ENCODE measurements at places on chromosomes 6 and 20.

DNA sequence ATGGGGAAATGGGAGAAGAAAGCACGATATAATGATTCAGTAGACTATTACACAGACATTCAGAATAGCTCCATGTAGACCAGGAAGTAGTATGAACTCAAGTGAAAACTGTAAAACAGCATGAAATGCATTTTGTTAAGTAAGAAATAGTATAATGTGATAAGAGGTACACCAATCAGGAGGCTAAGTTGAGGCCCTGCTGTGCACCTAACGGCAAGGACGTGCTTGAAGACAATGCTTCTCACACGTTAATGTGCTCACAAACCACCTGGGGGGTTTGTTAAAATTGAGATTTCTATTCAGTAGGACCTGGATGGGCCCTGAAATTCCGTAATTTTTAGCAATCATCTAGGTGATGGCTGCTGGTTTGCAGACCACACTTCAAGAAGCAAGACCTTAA, 178.9 kb upstream of the SULF2 start:
- no peak for DNase-seq

DNA sequence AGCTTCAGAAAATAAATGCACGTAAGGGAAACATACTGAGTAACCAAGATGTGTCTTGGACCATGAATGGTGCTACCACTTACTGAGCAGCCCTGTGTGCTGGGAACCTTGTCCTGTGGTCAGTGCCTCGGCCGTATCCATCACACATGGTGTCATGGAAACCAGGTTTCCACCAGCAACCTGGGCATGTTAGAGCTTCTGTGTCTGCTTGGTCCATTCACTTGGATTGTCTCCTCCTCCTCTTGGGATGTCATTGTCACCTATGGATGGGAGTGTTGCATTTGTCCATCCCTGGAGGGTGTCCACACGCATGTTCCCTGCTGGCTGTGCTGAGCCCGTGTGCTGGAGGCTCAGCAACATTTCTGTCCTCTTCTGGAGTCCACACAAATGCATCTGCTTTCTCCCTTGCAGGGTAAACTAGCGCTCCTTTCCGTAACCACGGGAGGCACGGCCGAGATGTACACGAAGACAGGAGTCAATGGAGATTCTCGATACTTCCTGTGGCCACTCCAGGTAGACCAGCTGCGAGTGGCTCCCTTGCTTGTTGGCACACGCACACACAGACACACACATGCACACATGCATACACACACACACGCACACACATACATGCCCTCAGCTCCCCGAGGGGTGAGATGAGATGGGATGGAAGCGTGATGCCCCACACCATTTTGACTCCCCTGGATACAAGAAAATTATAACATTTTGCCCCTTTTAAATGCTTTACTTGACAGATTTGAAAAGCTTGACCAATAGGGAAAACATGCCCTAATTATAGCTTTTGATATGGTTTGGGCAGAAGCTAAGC, 17.0 kb downstream of the NQO2 start:
- no peak for DNase-seq

DNA sequence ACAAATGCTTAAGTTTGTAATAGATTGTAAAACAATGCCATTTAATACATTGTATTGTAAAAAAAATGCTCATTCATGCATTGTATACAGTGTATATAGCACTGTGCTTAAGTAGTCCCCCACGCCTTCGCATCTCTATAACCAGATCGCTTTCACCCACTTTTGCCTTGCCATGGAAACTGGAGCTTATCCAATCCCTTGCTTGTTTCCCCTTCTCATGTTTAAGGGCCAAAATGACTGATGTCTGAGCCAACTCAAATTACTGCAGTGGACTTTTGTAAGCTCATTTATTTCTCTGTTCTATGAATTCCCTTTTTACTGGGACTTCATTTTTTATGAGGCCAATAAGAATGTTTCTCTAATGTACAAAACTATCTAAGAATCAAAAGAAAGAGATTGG, 730.9 kb upstream of the GJE1 start:
- no peak for DNase-seq

DNA sequence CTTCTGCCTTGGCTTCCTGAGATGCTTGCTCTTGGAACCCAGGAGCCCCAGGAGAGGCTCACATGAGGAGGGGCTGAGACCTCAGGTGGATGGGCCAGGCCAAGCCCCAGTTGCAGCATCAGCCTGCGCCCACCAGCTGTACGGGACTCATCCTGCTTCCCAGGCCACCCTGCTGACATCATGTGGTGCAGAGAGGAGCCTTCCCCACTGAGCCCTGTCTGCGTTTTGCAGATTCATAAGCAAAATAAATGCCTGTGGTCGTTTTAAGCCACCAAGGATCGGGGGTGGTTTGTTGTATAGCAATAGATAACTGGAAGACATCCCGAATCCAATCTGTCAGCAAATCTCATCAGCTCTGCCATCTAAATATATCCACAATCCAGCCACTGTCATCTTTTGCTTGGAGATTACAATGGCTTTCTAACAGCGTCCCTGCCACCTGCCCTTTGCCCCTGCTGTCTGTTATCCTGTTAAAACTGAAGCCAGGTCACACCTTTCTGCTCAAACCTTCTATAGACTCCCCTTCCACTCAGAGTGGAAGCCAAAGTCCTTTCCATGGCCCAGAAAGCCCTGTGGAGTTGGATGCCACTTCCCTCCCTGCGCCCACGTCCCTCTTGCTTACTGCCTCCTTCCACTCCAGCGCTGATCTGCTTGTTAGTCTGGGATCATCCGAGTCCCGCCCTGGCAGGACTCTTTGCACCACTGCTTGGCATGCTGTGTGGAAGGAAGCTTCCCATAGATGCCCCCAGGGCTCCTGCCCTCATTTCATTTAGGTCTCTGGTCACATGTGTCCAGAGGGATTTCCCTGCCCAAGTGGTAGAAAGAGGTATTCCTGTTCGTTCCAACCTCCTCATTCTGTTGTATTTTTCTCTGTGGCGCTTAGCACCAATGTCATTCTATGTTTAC, 24.0 kb upstream of the MLN start:
- DNase-seq: no peak

DNA sequence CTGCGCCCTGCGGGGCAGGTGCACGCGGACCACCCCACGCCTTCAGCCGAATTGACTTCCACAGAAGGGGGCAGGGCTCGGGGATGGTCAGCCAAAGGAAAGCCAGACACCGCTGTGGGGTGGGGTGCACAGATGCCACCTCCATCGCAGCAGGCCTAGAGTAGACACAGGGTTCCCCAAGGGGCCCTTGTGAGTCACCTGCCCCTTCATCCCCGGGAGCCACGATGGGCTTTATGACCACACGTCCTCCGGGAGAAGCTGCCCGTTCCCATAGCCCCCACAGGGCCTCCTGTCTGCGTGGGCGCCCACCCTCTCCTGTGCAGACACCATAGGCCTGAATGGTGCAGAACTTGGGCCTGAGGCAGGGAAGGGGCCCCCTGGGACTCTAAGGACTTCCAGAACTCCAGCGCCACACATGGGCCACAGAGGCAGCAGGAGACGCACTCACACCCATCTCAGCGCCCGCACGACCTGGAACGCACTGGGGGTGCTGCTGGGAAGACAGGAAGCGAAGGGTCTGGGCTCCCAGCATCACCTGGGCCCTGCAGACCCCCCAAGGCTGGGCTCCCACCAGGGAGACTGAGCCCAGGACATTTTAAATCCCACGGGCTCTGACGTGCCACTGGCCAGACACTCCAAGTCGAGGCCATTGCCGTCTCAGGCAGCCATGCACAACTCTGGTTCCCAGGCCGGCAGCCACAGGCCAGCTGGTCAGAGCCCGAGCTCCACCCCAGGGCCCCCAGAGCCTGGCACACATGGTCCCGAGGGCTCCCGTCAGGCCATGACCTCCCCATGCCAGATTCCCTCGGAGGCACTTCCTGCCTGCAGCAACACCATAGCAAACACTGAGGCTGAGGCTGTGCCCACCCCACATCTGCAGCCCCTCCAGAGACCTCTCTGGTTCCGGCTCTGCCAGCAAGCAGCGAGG, 134.2 kb downstream of the DLL1 start:
- DNase-seq: no peak

DNA sequence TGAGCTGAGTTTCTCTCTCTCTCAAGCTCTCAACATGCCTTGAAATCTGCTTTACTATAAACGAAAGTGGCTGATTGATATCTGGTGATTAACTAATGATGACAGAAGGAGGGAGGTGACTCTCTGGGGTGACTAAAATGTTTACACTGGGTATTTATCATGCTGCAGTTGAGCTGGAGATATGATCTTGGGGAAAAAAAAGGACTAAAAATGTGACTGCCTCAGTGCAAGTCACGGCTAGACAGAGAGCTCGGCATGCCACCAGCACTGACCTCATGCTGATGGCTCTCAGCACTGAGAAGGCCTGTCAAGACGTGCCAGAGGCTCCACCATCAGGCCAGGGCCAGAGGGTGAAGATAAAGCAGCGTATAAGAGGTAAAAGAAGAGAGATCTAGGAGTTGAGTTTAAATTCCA, 103.1 kb upstream of the SPACA1 start:
- DNase-seq: no peak

GRCh38 chr20:12019715-12020114, 102.0 kb downstream of the BTBD3 start:
- DNase-seq: no peak

GRCh38 chr6:125679128-125679527, 70.3 kb upstream of the HEY2 start:
- no peak for DNase-seq

GRCh38 chr20:58651946-58652605, 993 bp downstream of the STX16 start:
- DNase-seq: peak; percentile 96

DNA sequence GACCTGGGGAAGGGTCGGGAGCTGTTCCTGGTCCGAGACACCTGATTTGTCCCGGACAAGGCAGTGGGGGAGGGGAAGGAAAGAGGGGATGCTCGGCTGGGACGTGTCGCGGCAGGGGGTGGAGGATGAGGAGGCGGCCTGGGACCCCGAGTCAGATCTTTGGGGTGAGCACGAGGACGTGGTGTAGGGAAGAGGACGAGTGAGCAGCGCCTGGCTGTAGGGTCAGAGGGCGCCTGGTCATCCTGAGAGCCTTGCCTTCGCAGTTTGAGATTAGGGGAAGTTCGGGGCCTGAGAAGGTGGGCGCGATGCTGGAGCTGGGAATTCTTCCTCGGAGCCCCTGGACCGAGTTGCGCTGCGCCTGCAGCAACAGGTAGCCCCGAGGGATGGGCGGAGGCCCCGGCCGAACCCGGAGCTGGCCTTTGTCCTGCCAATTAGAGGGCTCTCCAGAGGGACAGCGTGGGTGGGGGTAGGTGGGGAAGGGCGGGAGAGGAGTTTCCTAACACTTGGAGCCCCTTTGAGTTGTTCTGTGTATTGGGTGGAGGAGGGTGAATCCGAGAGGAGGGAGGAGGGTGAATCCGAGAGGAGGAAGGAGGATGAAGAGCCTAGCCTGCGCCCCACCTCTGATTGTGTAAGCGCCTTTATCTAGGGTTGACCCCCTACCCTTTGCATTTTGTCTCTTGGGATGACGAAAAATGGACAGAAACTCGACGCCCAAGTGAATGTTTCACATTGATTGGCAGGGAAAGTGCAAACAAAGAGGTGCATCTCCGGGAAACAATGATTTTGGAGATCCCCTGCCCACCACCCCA, 72.0 kb downstream of the SOX4 start:
- DNase-seq: no peak

GRCh38 chr6:28789553-28790083, 134.2 kb downstream of the TRIM27 start:
- peak; percentile 44 for DNase-seq

DNA sequence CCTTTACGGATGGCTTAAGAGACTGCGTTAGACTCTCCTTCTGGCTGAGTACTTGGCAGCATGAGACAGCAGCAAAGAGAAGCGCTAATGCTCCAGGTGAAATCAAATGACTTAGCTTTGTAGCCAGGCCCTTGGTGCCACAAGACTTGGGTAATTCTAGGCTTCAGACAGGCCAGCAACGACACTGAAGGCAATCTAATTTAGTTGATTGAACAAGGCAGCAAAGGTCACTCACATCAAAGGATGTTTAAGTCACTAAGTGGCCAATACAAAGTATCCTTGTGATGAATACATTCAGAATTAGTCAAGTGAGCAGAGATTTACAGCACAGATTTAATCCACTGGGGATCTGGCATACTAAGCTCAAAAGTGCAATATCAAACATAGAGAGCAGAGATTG, 113.2 kb downstream of the FAM83B start:
- no peak for DNase-seq

GRCh38 chr20:1326031-1326930, 2.7 kb downstream of the SDCBP2 start:
- peak; percentile 39 for DNase-seq

DNA sequence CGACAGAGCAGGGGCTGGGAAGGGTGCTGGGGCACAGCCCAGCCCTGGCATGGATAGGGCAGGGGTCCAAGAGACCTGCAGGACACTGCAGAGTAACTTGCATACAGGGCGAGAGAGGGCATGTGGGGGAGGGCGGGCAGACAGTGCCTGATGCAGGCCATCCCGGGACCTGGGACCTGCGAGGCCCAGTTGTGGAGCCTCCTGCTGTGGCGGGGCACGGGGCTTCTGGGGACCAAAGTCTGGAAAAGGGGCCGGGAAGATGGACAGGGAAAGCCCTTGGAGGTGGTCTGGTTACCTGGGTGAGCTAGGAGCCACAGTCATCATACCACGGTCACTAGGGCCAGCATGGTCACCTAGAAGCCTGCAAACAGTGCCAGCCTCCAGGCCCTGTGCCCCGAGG, 412 bp upstream of the TUBB1 start:
- no peak for DNase-seq

- no peak for DNase-seq
Measured at GRCh38 chr6:131963063-131963462, 11.9 kb upstream of the CCN2 start.

GRCh38 chr20:7540923-7541322, 399.3 kb downstream of the HAO1 start:
- DNase-seq: no peak

DNA sequence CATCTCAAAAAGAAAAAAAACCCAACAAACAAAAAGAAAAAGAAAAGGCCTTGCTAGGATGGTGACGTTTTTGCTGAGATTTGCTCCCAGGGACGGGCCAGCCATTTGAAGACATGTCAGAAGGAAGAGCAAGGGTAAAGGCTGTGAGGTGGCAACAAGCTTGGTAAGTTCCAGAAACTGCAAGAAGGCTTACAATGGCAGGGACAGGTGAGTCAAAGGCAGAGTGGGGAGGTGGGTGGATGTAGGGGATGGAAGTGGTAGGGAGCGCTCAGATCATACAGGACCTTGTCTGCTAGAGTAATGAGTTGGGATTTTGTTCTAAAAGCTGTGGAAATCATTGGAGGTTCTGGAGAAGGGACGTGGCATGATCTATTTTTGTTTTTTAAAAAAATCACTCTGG, 4.3 kb downstream of the KIF3B start:
- DNase-seq: no peak

- no peak for DNase-seq
Measured at GRCh38 chr20:275791-276190, 14.8 kb downstream of the C20orf96 start.

Data from COLO829 (cell line).